ENCODE measurements at places on chromosomes 5 and 9.

DNA sequence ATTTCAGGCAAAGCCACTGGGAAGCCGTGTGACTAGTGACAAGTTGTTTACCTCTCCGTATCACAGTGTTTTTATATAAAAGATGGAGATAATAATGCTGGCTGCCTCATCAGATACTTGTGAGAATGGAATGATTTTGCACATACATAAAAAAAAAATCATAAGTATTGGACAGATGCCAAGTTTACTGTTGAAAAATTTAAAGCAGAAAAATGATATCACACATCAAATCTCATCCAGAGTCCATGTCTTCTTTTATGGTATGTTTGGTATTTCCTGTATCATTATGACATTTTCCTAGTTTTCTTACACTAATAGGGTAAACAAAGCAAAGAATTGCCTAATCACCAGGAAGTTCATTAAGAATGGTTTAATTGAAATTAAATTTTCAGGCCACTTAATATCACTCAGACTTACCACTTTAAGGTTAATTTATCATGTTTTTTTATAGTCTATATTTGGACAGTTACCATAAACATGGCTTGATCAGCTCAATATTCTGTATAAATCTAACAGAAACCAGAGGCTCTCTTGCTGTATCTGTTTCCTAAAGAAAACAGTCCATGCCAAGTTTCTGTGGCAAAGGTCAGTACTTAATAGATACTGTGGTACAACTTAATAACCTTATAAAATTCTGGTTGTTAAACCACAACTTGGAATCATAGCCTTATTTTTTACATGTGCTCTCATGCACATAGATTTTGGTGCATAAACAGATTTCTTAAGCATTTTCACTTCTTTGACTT is 656.5 kb upstream of the RIOK2 start:
- H3K4me1 ChIP-seq, result no peaks in the 10 kb centered on the region
- H3K36me3 ChIP-seq, result no peaks in the 10 kb centered on the region
- DNase-seq, result no peak
- peaks cover 14% of the 10 kb centered on the region for H3K27me3 ChIP-seq
- H3K4me3 ChIP-seq, result no peak overlapping the region

- DNase-seq, result no peak
- no peaks in the 10 kb centered on the region for H3K4me1 ChIP-seq
- no peak overlapping the region for H3K4me3 ChIP-seq
- no peak overlapping the region for H3K27ac ChIP-seq
- H3K27me3 ChIP-seq, result no peaks in the 10 kb centered on the region
- no peaks in the 10 kb centered on the region for H3K36me3 ChIP-seq
Observed at GRCh38 chr5:117261948-117262571, 687.4 kb upstream of the SEMA6A start.

DNA sequence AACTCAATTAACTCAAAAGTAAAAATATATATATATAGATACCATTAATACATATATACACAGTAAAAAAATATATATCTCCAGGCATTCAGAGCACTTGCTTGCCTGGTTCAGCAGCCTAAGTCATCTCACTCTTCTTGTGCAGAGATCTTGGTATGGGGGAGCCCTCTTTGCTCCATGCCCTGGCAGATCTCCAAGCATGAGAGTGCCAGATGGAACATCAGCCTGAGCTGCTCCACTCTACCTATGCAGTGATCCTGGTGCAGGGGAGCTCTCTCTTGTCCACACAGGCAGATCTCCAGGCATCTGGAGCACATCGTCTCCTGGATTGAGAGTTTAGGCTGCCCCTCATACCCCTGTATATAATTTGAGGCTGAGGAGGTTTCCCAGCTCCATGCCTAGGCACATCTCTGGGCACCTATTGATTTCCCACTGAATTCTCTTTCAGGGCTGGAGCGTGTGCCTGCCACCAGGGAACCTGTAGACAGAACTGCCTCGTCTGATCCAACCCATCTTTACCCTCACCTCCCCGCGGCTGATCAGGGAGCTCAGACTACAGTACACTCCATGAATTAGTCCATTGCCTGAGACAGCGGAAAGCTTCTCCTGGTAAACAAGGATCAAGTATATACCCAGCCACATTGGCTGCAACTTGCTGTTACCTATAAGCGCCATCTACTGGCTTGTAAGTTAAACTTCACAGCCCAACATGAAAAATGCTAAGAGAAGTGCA is 342.4 kb upstream of the GRIA1 start:
- H3K4me1 ChIP-seq, result peaks cover 5% of the 10 kb centered on the region
- no peaks in the 10 kb centered on the region for H3K27me3 ChIP-seq
- H3K36me3 ChIP-seq, result no peaks in the 10 kb centered on the region
- H3K27ac ChIP-seq, result no peak overlapping the region
- no peak for DNase-seq
- H3K4me3 ChIP-seq, result no peak overlapping the region

DNA sequence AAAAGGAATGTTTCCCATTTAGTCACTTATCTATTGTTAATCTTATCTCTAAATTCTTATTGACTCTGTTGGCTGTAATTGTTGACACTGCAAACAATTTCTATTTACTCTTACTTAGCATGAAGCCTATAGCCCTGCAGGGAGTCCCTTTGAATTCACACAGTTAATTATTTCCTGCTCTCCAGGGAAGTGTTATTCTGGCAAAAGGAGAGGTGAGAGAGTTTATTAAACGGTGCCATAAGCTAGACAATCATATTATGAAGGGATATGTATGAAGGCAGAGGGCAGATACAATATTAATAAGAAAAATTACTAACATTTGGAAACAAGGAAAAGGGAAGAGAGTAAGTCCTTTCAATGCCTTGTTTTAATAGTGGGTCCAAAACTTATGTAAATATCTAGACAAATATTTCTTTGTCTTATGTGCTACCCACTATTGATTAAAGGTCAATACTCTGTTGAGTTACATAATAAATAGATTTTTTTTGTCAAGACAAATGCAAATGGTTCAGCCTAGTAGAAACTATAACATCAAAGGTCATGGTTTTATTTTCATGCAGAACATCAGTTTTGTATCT is 107.1 kb downstream of the CDH18 start:
- no peak for DNase-seq
- H3K36me3 ChIP-seq, result no peaks in the 10 kb centered on the region
- no peaks in the 10 kb centered on the region for H3K4me1 ChIP-seq
- no peak overlapping the region for H3K4me3 ChIP-seq
- H3K27me3 ChIP-seq, result no peaks in the 10 kb centered on the region

GRCh38 chr9:131478421-131478868 is 24.3 kb upstream of the POMT1 start:
- no peak overlapping the region for H3K4me3 ChIP-seq
- H3K4me1 ChIP-seq, result no peaks in the 10 kb centered on the region
- H3K36me3 ChIP-seq, result peaks cover 95% of the 10 kb centered on the region
- DNase-seq, result no peak

- no peaks in the 10 kb centered on the region for H3K27me3 ChIP-seq
- H3K4me3 ChIP-seq, result no peak overlapping the region
- no peaks in the 10 kb centered on the region for H3K36me3 ChIP-seq
- DNase-seq, result no peak
- H3K27ac ChIP-seq, result no peak overlapping the region
- peaks cover 18% of the 10 kb centered on the region for H3K4me1 ChIP-seq
Observed at GRCh38 chr9:5841771-5842573, 9.1 kb upstream of the ERMP1 start.

DNA sequence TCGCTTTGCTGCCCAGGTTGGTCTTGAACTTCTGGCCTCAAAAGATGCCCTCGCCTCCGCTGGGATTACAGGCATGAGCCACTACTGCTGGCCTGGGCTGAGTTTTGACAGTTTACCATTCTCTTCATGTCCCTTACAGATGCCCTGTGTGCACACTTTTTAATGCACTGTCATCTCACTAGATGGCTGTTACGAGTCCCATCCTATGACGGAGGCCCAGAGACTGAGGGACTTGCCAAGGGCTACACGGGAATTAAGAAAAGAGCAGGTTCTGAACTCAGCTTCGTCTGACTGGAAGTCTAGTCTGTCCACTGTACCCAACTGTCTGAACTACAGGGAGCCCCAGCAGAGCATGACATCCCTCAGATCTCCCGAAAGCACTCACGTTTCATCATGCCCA is 63.9 kb downstream of the ARHGEF37 start:
- no peaks in the 10 kb centered on the region for H3K27me3 ChIP-seq
- H3K4me3 ChIP-seq, result no peak overlapping the region
- DNase-seq, result no peak
- H3K27ac ChIP-seq, result no peak overlapping the region
- no peaks in the 10 kb centered on the region for H3K4me1 ChIP-seq
- no peaks in the 10 kb centered on the region for H3K36me3 ChIP-seq

- H3K36me3 ChIP-seq, result no peaks in the 10 kb centered on the region
- no peak for DNase-seq
- no peak overlapping the region for H3K27ac ChIP-seq
- H3K27me3 ChIP-seq, result peaks cover 29% of the 10 kb centered on the region
- H3K4me1 ChIP-seq, result no peaks in the 10 kb centered on the region
Observed at GRCh38 chr5:133824661-133825254, 143.7 kb downstream of the C5orf15 start.

DNA sequence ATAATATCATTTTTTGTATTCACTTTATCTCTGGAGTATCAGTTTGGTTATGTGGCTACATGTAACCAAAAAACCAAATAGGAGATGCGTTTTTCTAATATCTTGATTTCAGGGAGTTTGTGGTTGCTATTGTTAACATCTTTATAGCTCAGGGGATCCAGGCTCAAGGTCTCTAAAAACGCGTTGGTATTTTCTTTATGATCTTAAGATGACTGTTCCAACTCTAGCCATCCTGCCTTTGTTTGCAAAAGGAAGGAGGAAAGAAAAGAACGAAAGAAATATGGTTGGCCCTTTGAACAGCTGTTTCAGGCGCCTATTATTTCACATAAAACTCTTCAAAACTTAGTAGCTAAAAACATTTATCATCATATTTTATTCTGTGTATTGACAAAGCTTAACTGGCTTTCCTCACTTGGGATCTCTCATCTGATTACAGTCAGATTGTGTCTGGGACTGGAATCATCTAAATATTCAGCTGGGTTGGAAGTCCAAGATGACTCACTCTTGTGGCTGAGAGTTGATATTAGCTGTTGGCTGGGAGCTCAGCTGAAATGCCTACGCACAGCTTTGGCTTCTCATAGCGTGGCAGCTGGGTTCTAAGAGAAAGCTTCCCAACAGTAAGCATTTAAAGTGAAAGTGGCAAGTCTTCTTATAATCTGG is 60.1 kb downstream of the FAM174A start:
- H3K4me1 ChIP-seq, result peaks cover 5% of the 10 kb centered on the region
- H3K36me3 ChIP-seq, result no peaks in the 10 kb centered on the region
- no peaks in the 10 kb centered on the region for H3K27me3 ChIP-seq
- DNase-seq, result peak; percentile 76
- H3K27ac ChIP-seq, result peak overlapping the region; percentile 21

- no peaks in the 10 kb centered on the region for H3K36me3 ChIP-seq
- no peak overlapping the region for H3K4me3 ChIP-seq
- H3K27ac ChIP-seq, result no peak overlapping the region
- peak; percentile 42 for DNase-seq
Observed at GRCh38 chr9:124835026-124835557, 18.2 kb upstream of the WDR38 start.

- no peaks in the 10 kb centered on the region for H3K27me3 ChIP-seq
- H3K4me3 ChIP-seq, result no peak overlapping the region
- peaks cover 20% of the 10 kb centered on the region for H3K4me1 ChIP-seq
- DNase-seq, result no peak
Observed at GRCh38 chr5:159837860-159838259, 78.4 kb upstream of the ADRA1B start.

DNA sequence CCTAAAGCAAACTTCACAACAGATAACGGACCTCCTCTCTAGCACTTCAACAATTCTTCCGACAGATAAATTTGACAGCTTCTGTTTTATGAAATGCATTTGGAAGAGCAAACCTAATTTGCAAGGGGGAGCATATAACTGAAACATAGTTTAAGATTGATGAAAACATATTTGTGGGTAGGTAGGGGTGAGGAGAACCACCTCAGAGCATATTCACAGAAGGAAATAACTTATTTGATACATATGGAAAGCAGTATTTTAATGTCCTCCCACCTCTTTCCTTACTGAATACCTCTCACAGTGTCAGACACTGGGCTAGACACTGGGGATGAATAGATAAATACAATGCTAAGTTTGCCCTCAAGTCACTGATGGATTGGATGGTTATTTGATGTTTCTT is 384.8 kb downstream of the MAT2B start:
- no peak overlapping the region for H3K27ac ChIP-seq
- H3K4me3 ChIP-seq, result no peak overlapping the region
- no peaks in the 10 kb centered on the region for H3K36me3 ChIP-seq
- no peaks in the 10 kb centered on the region for H3K27me3 ChIP-seq
- DNase-seq, result no peak

DNA sequence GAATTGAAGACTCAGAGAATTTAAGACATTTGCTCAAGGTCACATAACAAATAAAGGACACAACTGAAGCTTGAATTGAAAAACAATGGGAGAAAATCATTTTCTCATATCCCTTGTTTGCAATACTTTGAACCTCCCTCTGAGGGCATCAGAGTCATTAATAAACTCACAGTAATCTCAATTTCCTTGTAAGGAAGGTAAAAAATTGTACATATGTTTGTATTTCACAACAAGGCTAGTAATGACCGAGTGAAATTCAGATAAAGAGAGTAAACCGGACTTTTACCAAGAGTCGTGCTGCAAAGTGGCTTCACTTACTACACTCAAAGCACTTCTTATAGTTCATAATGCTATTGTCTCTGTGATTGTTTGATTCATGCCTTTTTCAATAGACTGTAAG is 665.0 kb downstream of the NR2F1-AS1 start:
- no peaks in the 10 kb centered on the region for H3K4me1 ChIP-seq
- H3K36me3 ChIP-seq, result no peaks in the 10 kb centered on the region
- no peaks in the 10 kb centered on the region for H3K27me3 ChIP-seq
- no peak overlapping the region for H3K4me3 ChIP-seq

GRCh38 chr9:27183131-27183530 is 74.1 kb downstream of the TEK start:
- no peak overlapping the region for H3K4me3 ChIP-seq
- H3K36me3 ChIP-seq, result no peaks in the 10 kb centered on the region
- H3K27me3 ChIP-seq, result no peaks in the 10 kb centered on the region
